ENCODE measurements at places on chromosomes 13 and 19. TPM values are rescaled to one million over a fixed set of nuclear protein-coding genes. Genes with fewer than 3 reads are reported as not detected.

DNA sequence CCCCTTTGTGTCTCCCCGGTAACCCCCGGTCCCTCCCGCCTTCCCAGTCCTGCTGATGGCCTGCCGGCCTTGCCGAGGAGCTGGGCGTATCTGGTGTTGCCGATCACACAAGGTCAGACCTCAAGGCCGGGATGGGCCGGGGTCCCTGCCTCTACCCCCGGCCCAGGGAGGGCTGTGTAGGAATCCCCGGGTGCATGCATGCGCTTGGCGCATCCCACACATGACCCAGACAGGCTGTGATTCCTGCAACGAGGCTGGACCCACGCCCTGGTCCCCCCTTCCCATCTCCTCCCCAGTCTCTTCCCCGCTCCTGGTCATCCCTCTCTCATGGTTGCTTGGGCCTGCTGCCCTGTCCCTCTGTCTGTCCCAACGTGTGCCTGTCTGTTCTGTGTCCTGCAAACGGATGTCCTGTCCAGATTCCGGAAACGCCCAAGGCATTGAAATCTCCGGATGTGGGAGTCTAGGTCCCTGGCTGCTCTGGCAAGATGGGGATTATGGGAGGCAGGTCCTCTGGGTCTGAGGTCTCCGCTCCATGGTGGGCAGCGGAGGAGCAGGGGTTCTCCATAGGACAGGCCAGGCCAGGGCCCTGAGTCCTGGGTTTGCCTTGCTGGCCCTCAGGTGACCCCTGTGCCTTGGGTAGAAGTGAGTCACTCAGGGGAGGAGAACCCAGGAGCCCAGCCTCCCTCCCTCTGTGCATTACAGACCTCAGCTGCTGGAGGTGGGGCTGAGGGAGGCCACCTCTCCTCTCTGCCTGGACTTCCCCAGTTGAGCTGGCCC lies 1.6 kb downstream of the PKN1 start:
- no peaks in the 10 kb centered on the region for H3K36me3 ChIP-seq
- DNase-seq = peak; percentile 77
- H3K27me3 ChIP-seq = no peaks in the 10 kb centered on the region
- H3K4me1 ChIP-seq = peaks cover 38% of the 10 kb centered on the region
- H3K4me3 ChIP-seq = peak overlapping the region; percentile 84
- H3K27ac ChIP-seq = peak overlapping the region; percentile 78

Gene GJA3
- not detected for polyA plus RNA-seq

Gene SYCN
- polyA plus RNA-seq = not detected

GRCh38 chr13:94997126-94997525 lies 284.8 kb upstream of the SOX21 start:
- no peak for DNase-seq
- peaks cover 20% of the 10 kb centered on the region for H3K27me3 ChIP-seq
- H3K36me3 ChIP-seq = no peaks in the 10 kb centered on the region
- no peak overlapping the region for H3K27ac ChIP-seq

GRCh38 chr19:5246554-5247155 lies 94.0 kb downstream of the PTPRS start:
- H3K36me3 ChIP-seq = no peaks in the 10 kb centered on the region
- no peaks in the 10 kb centered on the region for H3K4me1 ChIP-seq
- no peak overlapping the region for H3K4me3 ChIP-seq
- DNase-seq = no peak

Gene COMP
- not detected for polyA plus RNA-seq

Gene KLK12
- polyA plus RNA-seq = not detected

Gene FGF22
- polyA plus RNA-seq = 0.07 TPM

Gene ZGLP1
- polyA plus RNA-seq = 1.6 TPM

GRCh38 chr13:41611385-41611784 lies 154.0 kb downstream of the RGCC start:
- no peak overlapping the region for H3K4me3 ChIP-seq
- no peaks in the 10 kb centered on the region for H3K27me3 ChIP-seq
- DNase-seq = no peak
- peaks cover 39% of the 10 kb centered on the region for H3K4me1 ChIP-seq

DNA sequence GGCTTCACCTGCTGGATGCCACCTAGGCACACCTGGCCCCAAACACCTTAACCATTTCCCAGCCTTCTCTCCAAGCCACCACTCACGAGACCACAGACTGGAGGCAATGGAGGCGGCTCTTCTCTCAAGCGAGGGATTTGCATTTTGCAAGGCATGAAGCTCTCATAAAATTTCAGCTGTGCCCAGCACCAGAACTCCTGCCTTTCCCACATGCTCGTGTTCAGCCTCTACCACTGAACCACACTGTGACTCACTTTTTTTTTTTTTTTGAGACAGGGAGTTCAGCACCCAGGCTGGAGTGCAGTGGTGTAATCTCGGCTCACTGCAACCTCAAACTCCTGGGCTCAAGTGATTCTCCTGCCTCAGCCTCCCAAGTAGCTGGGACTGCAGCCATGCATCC lies 10.6 kb downstream of the NANOS3 start:
- no peak for DNase-seq
- H3K27ac ChIP-seq = no peak overlapping the region
- no peak overlapping the region for H3K4me3 ChIP-seq
- H3K36me3 ChIP-seq = no peaks in the 10 kb centered on the region
- H3K4me1 ChIP-seq = peaks cover 1% of the 10 kb centered on the region
- no peaks in the 10 kb centered on the region for H3K27me3 ChIP-seq

DNA sequence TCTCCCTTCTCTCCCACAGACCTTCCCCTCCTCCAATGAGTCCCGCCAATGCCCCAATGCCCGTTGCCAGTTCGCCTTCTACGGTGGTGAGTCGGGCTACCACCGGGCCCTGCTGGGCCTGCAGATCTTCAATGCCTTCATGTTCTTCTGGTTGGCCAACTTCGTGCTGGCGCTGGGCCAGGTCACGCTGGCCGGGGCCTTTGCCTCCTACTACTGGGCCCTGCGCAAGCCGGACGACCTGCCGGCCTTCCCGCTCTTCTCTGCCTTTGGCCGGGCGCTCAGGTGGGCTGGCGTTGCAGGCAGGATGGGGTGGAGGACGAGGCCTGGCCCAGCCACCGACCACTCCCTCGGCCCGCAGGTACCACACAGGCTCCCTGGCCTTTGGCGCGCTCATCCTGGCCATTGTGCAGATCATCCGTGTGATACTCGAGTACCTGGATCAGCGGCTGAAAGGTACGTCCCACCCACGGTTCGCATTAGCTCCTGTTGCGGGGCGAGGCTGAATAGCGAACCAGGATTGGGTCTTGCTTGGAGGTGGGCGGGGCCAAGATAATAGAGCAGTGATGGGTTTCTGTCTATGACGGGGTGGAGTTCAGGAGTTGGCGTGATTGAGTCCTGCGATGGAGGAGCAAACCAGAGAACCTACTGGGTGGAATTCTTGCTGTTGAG lies 11.1 kb downstream of the SLC44A2 start:
- no peak for DNase-seq
- no peak overlapping the region for H3K4me3 ChIP-seq
- H3K36me3 ChIP-seq = peaks cover 7% of the 10 kb centered on the region
- no peaks in the 10 kb centered on the region for H3K4me1 ChIP-seq
- no peaks in the 10 kb centered on the region for H3K27me3 ChIP-seq

DNA sequence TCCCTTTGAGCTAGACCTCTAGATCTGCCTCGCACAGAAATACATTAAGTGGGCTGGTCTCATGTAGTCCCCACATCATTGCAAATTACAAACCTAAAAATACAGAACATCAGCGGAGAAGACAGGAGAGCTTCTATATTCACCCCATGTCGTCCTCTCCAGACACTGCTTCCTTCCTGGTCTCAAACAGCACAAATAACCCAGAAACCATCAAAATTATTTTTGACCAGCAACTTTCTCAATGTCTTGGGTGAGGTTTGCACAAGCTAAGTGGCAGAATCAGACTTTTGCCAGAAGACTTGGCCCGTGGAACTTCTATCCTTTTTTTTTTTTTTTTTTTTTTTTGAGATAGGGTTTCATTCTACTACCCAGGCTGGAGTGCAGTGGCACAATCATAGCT lies 28.2 kb downstream of the CLEC17A start:
- H3K36me3 ChIP-seq = no peaks in the 10 kb centered on the region
- no peaks in the 10 kb centered on the region for H3K4me1 ChIP-seq
- no peak overlapping the region for H3K27ac ChIP-seq

DNA sequence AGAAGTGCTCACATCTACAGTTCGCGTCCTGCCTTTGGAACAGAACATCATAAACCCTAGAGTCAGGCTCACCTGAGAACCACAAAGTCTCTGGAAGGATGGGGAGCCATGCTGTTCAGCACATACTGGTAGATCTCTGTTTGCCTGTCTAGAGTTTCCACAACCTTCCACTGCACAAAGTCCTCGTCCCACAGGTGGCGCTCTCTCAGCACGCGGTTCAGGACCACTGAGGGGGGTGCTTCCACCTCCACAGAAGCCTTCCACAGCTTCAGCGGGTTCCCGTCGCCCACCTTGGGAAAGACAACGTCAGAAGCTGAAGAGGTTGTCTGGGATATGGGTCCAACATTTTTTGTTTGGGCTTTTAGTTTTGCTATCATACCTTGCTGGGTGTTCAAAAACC lies 93.6 kb downstream of the KL start:
- no peak overlapping the region for H3K27ac ChIP-seq
- no peaks in the 10 kb centered on the region for H3K27me3 ChIP-seq
- peaks cover 21% of the 10 kb centered on the region for H3K4me1 ChIP-seq
- no peak overlapping the region for H3K4me3 ChIP-seq

Gene LRRC63
- not detected for polyA plus RNA-seq

Gene PALM3
- 0.08 TPM for polyA plus RNA-seq

DNA sequence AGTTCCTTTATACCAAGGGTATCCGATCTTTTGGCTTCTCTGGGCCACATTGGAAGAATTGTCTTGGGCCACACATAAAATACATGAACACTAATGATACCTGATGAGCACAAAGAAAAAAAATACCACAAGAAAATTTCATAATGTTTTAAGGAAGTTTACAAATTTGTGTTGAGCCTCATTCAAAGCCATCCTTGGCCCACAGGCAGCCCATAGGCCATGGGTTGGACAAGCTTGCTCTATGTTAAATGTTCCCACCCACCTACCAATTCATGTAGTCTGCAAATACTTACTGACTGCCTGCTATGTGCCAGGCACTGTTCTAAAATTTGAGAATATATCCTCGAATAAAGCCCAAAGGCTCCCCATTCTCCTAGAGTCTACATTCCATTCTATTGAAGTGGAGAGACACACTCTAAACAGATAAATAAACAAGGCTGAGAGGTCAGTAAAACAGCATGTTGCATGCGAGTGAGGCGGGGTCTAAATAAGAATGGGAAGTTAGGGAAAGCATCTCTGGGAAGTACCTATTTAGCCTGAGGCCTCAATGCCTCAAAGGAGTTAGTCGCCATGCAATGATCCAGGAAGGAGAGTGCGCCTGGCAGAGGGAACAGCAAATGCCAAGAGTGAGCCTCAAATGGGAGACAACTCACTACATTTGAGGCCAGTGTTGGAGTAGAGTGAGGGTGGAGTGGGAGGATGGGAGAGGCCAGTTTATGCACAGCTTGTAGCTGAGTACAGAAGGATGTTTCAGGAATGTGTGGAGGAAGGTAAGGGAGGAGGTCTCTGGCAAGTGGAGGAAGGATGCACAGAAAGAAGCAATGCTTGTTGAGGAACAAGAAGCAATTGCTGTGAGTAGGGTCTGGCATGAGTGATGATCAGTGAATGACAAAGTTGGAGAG lies 52.5 kb upstream of the CLDN10 start:
- no peaks in the 10 kb centered on the region for H3K27me3 ChIP-seq
- no peaks in the 10 kb centered on the region for H3K4me1 ChIP-seq
- H3K27ac ChIP-seq = no peak overlapping the region
- H3K36me3 ChIP-seq = no peaks in the 10 kb centered on the region

- H3K27ac ChIP-seq = peak overlapping the region; percentile 89
- H3K27me3 ChIP-seq = no peaks in the 10 kb centered on the region
- no peaks in the 10 kb centered on the region for H3K36me3 ChIP-seq
- no peak overlapping the region for H3K4me3 ChIP-seq
- peaks cover 49% of the 10 kb centered on the region for H3K4me1 ChIP-seq
- DNase-seq = peak; percentile 98
Measured at GRCh38 chr13:76512721-76513145, 373.5 kb downstream of the KCTD12 start.

DNA sequence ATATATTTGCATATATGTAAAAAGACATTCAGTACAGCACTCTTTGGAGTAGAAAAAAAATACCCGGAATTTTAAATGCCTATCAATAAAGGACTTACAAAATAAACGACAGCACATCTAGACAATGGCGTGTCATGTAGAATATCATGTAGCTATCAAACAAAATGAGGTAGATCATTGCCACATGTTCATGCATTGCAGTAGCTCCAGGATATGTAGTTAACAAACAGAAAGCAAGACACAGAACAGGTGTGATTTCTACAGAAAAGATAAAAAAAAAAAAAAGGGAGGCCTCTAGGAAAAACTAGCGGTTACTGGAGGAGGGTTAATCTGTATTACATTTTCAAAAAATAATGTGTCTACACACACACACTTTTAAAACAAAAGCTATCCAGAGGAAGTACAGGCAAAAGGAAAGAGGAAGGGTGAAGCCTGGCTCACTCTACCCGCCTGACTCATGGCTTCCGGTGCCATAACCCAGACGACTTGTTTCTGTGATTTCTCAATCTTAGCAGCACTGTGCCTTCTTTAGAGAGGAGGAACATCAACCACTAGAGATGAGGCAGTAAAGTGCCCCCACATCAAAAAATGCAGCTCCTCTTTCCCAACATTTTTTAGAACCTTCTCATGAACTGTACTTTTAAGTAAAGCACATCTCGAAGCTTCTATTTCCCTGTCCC lies 6.9 kb downstream of the KCTD12 start:
- peak; percentile 96 for DNase-seq
- H3K27me3 ChIP-seq = no peaks in the 10 kb centered on the region
- no peak overlapping the region for H3K4me3 ChIP-seq
- peaks cover 55% of the 10 kb centered on the region for H3K4me1 ChIP-seq

DNA sequence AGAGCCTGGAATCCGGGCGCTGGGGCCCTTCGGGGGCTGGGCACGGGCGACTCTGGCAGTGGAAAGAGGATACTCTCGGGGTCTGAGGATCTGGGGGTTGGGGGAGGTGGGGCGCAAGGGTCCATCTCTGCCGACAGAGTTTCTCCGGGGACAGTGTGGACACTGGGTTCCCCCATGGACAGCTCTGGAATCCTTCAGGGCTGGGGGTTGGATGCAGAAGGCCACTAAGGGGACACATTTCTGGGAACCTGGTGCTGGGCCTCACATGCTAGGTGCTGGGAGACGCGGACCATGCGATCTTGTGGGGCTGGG lies 2.3 kb downstream of the TGFBR3L start:
- no peak overlapping the region for H3K4me3 ChIP-seq
- no peak for DNase-seq
- H3K27ac ChIP-seq = no peak overlapping the region
- peaks cover 22% of the 10 kb centered on the region for H3K4me1 ChIP-seq

- no peaks in the 10 kb centered on the region for H3K4me1 ChIP-seq
- no peaks in the 10 kb centered on the region for H3K36me3 ChIP-seq
- H3K27ac ChIP-seq = no peak overlapping the region
- H3K27me3 ChIP-seq = no peaks in the 10 kb centered on the region
- no peak overlapping the region for H3K4me3 ChIP-seq
- no peak for DNase-seq
Measured at GRCh38 chr19:49231389-49231788, 73.8 kb downstream of the TRPM4 start.

- no peaks in the 10 kb centered on the region for H3K4me1 ChIP-seq
- DNase-seq = no peak
- H3K4me3 ChIP-seq = no peak overlapping the region
- no peak overlapping the region for H3K27ac ChIP-seq
- no peaks in the 10 kb centered on the region for H3K36me3 ChIP-seq
Measured at GRCh38 chr19:28074773-28075172, 1138.2 kb downstream of the UQCRFS1 start.

Measured in endothelial cell of umbilical vein (primary cell).